Right cardiac atrium (tissue), 5 donors: ENCODE measurements at places on chromosomes 12 and 14. TPM values are rescaled to one million over a fixed set of nuclear protein-coding genes. Genes with fewer than 3 reads are reported as not detected.

GNG2 gene
- total RNA-seq: 13.0 TPM

RNFT2 gene
- 2.5 TPM for total RNA-seq

XRCC3 gene
- 2.1 TPM for total RNA-seq

PTPRQ gene
- 16.9 TPM for total RNA-seq

CEBPE gene
- total RNA-seq: not detected

TC2N gene
- 14.7 TPM for total RNA-seq
